Iris pigment epithelial cell (primary cell): ENCODE measurements at places on chromosomes 11 and 22.

DNA sequence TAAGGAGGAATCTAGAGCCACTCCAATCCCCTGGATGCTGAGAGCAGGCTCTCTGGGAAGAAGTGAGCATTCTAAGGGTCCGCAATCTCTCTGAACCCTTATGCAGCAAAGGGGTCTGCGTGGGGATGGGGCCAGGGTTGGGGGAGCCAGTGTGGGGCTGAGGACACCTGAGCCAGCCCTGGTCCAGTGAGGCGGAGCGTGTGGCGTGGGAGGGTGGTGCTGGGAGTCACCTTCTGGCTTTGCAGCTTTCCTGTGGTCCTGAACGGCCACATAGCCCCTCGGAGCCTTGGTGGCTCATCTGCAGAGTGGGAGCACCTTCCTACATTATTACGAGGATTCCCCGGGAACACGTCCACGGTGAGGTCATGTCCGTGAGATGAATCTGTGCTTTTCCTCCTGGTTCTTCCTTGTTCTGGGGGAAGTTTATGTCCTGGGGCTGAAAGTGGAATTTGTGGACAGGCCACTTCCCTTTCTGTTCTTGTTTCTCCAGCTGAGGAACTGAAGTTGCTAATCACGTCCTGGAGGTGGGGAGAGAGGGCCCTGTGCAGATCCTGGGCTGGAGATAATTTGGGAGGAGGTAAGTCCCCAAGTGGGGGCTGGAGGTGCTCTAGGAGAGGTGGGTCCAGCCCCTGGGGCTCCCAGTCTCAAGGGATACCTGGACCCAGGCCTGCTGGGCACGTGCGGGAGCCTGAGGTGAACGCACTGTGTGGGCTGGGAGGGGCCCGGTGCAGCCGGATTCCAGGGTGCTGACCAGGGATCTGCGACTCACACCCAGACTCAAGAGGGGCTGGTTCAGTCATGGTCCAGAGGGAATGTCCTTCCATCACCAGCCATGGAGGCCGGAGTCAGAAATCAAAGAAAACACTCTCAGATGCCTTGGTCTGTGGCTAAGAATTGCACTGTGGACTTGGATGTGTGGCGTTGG lies 6.1 kb downstream of the MRGPRE start:
- DNase-seq = no peak

GRCh38 chr22:49553518-49554295 lies 274.0 kb downstream of the BRD1 start:
- DNase-seq = no peak

DNA sequence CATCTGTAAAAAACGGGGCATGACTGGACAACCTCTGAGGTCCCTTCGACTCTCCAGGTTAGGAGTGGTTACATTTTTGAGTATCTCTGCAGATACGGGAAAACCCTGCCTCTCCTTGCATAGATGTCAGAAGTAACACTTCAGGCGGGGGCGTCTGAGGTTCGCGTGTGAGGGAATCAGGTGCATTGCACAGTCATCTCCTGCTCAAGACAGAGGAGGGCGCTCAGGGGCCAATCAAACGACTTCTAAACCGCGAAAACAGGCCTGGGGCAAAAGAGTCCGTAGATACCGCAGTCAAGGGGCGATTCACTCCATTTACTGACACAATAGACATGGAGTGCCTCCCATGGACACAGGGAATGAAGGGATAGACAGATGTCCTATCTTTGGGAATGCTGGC lies 31.7 kb downstream of the KIRREL3 start:
- DNase-seq = no peak

DNA sequence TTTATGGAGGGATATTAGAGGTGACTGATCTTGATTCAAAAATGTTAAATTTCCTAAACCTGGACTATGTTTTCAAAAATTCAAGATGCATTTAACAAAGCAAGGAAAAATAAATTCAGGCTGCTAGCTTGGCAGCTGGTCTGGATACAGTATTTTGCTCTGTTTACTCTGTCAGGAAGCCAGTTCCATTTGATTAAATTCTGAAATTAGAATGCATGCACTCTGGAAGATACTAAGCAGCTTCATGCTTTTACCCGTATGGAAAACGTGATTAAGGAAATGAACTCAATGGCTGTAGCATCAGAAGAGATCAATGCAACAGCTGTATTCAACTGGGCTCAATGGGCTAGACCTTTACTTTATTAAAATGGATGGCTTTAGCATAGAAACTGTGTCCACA lies 14.2 kb downstream of the C11orf71 start:
- DNase-seq = no peak

GRCh38 chr11:42085736-42086135 lies 626.3 kb upstream of the LRRC4C start:
- DNase-seq = no peak

GRCh38 chr11:84884836-84885235 lies 742.3 kb downstream of the DLG2 start:
- no peak for DNase-seq

GRCh38 chr11:86755146-86755545 lies 45.2 kb upstream of the PRSS23 start:
- no peak for DNase-seq

DNA sequence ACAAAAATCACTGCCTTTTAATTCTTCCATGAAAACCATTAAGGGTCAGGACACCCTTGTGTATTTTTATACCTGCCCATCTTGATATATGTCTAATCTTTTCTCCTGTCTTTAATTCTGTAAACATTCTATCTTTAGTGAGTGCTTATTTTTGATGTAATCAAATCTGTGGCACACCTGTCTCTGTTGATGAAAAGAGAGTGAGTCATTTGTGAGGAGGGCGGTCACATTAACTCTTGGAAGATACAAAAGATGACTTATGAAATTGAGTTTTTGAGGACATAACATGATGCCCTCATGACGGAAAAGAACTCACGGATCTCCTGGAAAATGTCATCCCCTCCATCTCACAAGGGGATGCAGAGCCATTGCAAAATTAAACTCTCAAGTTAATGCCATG lies 206.5 kb upstream of the PGR start:
- no peak for DNase-seq

DNA sequence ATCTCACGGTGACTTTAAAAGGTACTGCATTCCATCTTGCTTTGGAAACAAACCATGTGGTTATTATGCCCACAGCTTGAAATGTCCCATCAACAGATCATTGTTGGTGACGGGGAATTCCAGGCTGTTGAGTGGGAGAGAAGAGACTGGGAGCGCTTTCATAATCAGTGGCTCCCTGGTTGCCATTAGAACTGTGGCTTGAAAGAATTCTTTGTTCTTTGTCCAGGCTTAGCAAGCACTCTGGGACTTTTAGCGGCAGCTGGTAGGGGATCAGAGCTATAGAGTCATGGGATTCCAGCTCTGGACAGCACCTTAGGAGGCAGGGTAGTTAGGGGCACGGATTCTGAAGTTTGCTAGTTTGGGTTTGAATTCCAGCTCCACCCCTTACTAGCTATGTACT lies 22.0 kb downstream of the MMP20 start:
- peak; percentile 59 for DNase-seq

GRCh38 chr22:32951076-32951806 lies 106.9 kb downstream of the SYN3 start:
- DNase-seq = no peak

DNA sequence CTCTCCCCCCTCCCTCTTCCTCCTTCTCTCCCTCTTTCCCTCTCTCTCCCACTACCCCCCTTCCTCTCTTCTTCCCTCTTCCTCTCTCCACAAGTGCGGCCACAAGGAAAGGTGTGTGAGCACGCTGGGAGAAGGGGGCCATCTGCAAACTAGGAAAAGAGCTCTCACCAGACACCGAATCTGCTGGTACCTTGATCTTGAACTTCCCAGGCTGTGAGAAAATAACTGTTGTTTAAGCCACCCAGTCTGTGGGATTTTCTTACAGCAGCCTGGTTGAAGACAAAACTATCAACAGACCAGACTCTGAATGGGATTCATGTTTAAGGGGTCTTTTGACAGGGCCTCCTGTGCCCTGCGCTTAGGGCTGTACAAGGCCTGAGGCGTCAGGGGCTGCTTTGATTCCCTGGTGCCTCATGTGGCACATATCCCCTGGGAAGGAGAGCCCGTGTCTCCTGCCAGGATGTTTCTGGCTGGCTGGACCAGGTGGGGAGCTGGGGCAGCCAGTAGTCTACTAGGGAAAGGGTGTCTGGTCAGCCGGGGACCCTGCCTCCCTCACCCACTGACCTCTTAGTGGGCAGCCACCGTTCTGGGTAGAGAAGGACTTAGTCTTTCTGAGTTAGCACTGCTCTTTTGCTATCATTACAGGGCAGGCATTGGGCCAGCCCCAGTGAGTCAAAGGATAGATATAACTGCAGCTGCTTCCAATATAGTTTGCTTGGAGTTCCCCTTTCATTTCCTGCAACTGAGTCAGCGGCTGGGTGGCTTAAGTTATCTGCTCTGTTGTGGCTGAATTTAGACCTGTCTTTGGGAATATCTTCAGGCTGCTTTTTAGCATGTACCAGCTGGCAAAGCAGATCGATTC lies 6.2 kb downstream of the PANX1 start:
- peak; percentile 97 for DNase-seq

- no peak for DNase-seq
These were observed 496.2 kb downstream of the INSC start for GRCh38 chr11:15610881-15611280.

GRCh38 chr22:28711341-28711740 lies 30.3 kb downstream of the CHEK2 start:
- DNase-seq = no peak

DNA sequence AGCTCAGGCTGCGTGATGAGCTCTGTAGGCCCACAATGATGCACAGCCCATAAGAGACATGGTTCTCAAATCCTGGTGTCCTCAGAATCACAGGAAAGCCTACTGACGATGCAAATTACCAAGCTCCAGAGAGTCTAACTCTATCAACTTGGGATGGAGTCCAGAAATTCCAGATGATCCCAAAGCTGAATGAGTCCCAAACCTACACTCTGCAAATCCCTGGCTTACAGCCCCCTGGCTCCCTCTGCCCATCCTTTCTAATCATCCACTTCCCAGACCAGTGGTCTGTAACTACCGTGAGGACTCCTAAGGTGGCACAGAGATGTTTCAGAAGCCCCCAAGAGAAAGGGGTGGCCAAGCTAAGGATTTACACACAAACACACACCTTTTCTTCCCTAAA lies 13.5 kb downstream of the ARFGAP2 start:
- DNase-seq = no peak

- DNase-seq = no peak
These were observed 8.3 kb downstream of the CD44 start for GRCh38 chr11:35147235-35147634.

GRCh38 chr11:72702096-72702495 lies 27.9 kb upstream of the PDE2A start:
- no peak for DNase-seq

DNA sequence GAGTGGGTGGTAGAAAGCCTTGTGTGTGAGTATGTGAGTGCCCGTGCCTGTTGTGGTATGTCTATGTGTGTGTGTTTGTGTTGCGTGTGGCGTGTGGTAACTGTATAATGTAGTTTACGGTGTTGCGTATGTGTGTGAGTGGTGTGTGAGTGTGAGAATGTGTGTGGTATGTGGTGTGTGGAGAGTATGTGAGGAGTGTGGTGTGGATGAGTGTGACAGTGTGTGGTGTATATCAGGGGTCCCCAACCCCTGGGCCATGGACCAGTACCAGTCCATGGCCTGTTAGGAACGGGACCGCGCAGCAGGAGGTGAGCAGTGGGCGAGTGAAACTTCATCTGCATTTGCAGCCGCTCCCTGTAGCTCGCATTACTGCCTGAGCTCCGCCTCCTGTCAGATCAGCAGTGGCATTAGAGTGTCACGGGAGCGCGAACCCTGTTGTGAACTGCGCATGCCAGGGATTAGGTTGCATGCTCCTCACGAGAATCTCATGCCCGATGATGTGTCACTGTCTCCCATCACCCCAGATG lies 5.7 kb downstream of the UPK3A start:
- DNase-seq = peak; percentile 84

DNA sequence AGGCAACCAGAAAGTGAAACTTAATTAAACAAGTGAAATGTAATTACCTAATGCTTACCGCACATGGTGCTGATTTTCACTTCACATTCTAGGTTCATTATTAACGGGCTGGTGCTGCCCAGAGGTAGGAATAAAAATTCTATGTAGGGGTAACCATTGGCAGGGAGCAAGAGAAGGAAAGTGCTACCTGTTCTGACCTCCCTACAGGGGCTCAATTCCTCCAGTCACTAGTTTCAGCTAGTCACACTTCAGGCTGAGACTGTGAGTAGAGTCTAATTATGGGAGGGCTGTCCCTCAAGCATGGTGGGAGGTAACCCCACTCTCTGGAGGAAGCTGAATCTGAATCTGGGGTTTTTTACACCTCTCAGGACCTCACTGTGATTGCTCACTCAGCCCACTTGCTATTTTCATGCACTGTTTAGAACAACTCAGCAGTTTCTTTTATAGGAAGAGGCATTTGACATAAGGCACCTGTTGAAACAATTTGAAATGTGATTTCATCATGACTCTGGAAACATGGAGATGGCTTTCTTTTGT lies 75.4 kb downstream of the MAML2 start:
- no peak for DNase-seq

DNA sequence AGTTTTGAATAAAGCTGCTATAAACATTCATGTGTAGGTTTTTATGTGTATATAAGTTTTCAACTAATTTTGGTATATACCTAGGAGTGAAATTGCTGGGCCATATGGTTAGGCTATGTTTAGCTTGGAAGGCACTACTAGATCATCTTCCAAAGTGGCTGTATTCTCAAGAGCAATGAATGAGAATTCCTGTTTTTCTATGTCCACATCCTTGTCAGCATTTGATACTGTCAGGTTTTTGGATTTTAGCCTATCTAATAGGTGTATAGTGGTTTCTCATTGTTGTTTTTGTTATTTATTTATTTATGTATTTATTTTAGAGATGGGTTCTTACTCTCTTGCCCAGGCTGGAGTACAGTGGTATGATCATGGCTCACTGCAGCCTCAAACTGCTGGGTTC lies 26.3 kb upstream of the CLTCL1 start:
- DNase-seq = no peak

DNA sequence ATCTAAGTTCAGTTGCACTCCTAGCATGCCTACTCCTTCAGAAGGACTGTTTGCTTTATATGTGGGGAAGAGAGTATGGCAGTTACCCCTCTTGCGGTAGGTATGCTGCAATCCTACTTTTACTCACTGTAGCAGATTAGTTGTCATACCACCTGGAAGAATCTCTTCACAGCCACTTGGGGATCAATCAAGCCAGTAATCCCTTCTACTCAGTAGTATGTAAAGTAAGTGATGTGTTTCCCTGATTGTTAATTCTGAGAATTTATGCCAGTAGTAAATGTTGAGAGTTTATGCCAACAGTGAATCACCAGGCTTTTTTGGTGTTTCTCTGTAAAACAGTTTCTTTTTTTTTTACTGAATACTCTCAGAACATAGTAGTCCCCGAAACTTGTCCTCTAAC lies 34.4 kb downstream of the PRMT3 start:
- DNase-seq = no peak
